ENCODE measurements at places on chromosomes 4 and X.

- DNase-seq = no peak
These were observed 248.5 kb upstream of the CXXC4 start for GRCh38 chr4:104743215-104743653.

DNA sequence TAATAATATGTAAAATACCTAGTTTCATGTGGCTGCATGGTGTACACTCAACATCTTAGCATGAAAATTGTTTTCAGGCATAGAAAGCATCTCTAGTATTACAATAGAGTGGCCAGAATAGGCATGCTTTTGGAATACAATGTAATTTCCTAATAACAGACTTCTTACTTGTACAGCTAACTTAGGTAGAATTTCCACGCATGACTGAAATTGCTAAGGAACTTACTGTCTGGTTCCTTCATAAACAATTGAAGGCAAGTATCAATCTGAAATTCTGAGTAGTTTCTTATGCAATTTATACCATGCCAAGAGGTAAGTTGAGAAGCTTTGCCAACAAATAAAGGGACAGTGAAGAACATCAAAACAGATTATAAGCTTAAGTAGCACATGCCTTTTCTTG lies 26.7 kb downstream of the SULT1E1 start:
- peak; percentile 69 for DNase-seq

DNA sequence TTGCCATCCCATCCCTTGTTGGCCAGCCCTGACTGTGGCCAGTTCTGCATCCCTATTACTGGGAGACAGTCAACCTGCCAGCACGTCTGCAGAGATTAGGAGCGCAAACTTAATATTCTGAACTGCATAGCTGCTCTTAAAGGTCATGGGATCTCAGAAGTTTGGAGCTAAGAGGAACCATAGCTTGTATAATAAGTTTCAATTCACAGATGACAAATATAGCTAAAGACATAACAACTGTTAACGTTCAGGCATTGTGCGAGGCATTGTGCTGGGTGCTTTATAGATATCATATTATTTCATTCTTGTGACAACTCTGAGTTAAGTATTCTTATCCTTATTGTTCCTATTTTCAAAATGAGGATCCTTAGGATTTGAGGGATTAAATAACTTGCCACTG lies 3.7 kb downstream of the SCARB2 start:
- DNase-seq = no peak

GRCh38 chrX:82734140-82734539 lies 774.0 kb upstream of the POU3F4 start:
- DNase-seq = no peak

GRCh38 chr4:180768610-180769009 lies 1474.6 kb upstream of the TENM3 start:
- no peak for DNase-seq

Measured in renal cortical epithelial cell (primary cell).